T-helper 17 cell (primary cell): ENCODE measurements at places on chromosomes 16 and 17. TPM values are rescaled to one million over a fixed set of nuclear protein-coding genes. Genes with fewer than 3 reads are reported as not detected.

Gene PRSS22
- 0.92 TPM for total RNA-seq

Gene RAB11FIP4
- total RNA-seq, result 47.4 TPM

Gene RNF157
- total RNA-seq, result 45.3 TPM

Gene STH
- not detected for total RNA-seq

Gene CFAP52
- not detected for total RNA-seq

GRCh38 chr16:85455534-85455933, 157.6 kb upstream of the GSE1 start:
- no peak for DNase-seq

- no peak for DNase-seq
Observed at GRCh38 chr16:89765292-89765830, 44.0 kb downstream of the ZNF276 start.

DNA sequence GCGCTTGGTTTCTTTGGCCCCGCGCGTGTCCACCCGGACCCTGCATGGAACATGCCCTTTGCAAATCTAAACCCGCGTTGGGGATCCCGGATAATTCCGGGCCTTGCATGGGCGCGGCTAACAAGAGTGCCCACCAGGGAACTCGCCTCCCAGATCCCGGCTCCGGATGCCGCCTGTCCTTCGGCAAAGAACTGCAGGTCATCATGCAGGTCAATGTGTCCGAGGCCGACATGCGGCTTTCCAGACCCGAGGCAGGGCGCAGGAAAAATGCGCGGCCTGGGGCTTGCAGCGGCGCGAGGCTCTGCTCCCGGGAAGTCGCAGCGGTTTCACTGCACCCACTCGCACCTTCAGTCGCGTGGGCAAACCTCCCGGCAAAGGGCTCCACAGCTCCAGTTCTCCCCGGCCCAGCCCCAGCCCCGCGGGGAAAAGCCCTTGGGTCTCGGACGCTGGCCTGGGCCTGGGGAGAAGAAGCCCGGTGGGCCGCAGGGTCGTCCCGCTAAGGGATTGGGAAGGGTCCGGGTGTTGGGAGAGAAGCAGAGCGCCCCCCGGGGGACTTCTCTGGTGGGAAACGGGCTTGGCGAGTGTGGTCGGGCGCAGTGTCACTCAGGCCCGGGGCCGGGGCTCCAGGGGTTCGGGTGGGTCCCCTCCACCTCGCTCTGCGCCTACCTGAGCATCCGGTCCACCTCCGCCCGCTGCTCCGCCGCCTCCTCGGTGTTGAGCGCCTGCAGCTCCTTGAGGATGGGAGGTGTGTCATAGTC, 805 bp downstream of the HNF1B start:
- DNase-seq, result no peak

GRCh38 chr17:34974179-34974578, 6.1 kb upstream of the LIG3 start:
- DNase-seq, result no peak
